ENCODE measurements at places on chromosomes 12 and 14.
A peak's percentile ranks its signal among the peaks of the same experiment; 100 is the strongest.

GRCh38 chr14:84874436-84874835, 655.5 kb upstream of the FLRT2 start:
- H3K4me1 ChIP-seq = no peaks in the 10 kb centered on the region
- H3K36me3 ChIP-seq = no peaks in the 10 kb centered on the region
- no peaks in the 10 kb centered on the region for H3K27me3 ChIP-seq
- no peak overlapping the region for H3K27ac ChIP-seq
- DNase-seq = no peak

DNA sequence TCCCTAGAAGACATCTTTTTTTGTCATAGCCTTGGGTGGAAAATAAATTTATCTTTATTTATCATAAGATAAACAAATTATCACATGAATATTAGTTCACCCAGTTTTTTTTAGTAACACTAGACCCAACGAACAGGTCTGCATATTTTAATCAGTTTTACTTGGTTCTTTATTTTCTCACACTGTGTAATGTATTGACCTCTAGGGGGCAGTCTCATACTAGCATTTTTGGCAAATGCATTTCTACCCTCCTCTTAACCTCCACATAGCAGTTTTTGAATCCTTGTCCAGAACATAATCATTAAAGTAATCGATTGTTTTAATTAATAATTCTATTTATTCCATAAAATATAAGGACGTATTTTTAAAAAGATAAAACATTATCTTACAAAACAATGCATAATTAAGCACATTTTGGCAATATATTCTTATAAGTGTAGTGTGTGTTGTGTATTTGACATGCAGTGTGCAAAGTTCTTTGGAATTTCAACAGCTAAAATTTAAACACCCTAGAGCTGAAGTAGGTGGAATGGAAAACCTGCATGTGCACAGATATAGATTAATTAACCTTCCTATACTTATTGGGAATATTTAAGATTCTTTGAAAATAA, 31.6 kb upstream of the PTPRQ start:
- H3K27ac ChIP-seq = no peak overlapping the region
- H3K27me3 ChIP-seq = no peaks in the 10 kb centered on the region
- no peaks in the 10 kb centered on the region for H3K4me1 ChIP-seq
- H3K36me3 ChIP-seq = no peaks in the 10 kb centered on the region
- H3K4me3 ChIP-seq = no peak overlapping the region

GRCh38 chr12:56150563-56150962, 1.8 kb upstream of the MYL6B start:
- peak overlapping the region; percentile 93 for H3K27ac ChIP-seq
- peaks cover 15% of the 10 kb centered on the region for H3K4me1 ChIP-seq
- peaks cover 28% of the 10 kb centered on the region for H3K36me3 ChIP-seq
- peak overlapping the region; percentile 88 for H3K4me3 ChIP-seq

DNA sequence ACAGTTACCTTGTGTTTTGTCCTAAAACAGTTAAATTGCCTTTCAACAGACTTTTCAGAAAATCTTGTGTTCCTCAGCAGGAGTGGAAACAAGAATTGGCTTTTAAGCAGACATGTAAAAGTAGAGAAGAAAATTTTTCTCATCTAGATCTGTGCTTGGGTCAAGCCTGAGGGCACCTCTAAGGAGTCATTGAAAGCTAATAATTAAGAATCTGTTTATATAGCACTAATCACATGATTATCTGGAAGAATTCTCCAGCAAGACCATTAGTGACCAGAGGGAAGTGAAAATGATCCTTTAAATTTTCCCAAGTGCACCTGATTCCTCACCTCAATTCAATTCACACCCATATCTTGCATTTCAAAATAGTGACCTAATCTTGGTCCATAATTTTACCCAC, 295.0 kb downstream of the DIO2 start:
- no peak overlapping the region for H3K27ac ChIP-seq
- no peaks in the 10 kb centered on the region for H3K36me3 ChIP-seq
- no peak overlapping the region for H3K4me3 ChIP-seq
- no peaks in the 10 kb centered on the region for H3K4me1 ChIP-seq
- no peak for DNase-seq

Data from effector memory CD8-positive, alpha-beta T cell (primary cell).